ENCODE measurements at places on chromosomes 2 and 18.

GRCh38 chr18:39241534-39241933 lies 1675.9 kb upstream of the CELF4 start:
- no peak for DNase-seq

DNA sequence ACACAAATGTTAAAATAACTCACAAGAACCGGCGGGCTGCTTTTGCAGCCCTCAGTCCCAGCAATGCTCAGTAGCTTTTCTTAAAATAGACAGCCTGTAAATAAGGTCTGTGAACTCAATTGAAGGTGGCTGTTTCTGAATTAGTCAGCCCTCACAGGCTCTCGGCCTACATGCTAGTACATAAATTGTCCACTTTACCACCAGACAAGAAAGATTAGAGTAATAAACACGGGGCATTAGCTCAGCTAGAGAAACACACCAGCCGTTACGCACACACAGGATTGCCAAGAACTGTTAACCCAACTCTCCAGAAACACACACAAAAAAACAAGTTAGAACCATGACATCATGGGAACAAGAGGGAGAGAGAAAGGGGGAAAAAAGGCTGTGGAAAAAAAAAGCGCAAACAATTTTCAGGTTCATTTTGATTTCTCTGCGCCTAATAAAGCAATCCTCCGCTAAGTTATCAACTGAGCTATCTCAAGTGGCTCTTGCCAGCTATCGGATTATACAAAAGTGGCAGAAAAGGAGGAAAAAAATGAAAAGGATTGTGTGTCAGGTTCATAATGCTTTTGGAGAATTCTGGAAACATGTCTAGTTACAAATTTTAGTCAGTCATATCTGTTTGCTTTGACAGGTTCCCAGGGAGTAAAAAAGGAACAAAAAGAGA lies 89.1 kb downstream of the ZEB2 start:
- no peak for DNase-seq

DNA sequence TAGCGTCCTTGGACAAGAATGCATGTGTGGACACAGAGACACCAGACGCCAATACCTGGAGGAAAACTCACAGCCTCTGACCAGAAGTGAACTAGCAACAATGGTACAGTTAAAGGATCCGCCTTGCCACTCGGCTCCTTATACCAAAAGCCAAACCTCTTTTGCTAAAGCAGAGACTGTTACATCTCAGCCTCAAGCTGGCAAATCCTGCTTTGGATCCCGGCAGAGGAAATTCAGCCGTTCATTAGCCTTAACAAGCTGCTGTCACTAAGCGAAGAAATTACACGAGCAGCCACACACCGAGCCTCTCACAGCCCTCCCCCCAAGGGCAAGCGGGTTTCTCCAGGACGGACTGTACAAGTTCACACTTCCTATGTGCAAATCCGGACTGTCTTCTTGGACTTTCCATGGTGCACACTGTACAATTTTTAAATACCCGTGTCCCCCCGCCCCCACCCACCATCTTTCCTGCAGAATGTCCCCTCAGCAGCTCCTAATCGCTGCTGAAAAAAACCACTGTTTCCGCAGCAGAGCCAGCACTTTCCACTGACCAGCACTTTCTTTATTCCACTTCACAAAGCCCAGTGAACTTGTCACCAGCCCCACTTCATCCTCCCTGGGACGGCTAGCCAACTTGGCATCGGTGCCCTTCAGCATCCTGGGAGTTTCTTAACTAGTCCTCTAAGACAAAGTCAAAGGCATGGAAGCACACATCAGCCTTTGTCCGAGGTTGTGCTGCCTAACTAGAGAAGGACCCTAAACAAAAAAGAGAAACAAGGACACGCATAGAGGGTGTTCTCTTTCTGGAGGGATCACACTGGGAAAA lies 1.5 kb downstream of the KLF7 start:
- DNase-seq = peak; percentile 73

GRCh38 chr2:225171350-225171749 lies 129.1 kb upstream of the DOCK10 start:
- DNase-seq = no peak

- DNase-seq = no peak
Measured at GRCh38 chr2:176699644-176700043, 430.4 kb downstream of the MTX2 start.

DNA sequence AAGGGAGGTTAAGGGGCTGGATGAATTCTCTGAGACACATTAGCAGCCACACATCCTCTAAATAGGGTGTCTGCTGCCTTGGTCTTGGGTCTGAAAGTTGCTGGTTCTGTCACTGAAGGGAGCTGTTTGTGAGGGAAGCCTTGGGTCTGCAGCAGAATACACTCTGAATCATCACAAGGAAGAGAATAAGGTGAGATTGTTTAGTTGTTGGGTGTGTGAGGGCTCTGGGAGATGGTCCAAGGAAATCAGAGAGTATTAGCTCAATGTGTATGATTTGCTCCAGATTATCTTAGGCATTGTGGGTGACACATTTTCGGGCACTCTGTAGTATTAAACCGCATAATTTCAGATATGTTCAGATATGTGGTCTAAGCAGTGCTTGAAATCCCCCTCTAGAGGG lies 548.5 kb downstream of the SLC4A3 start:
- no peak for DNase-seq

DNA sequence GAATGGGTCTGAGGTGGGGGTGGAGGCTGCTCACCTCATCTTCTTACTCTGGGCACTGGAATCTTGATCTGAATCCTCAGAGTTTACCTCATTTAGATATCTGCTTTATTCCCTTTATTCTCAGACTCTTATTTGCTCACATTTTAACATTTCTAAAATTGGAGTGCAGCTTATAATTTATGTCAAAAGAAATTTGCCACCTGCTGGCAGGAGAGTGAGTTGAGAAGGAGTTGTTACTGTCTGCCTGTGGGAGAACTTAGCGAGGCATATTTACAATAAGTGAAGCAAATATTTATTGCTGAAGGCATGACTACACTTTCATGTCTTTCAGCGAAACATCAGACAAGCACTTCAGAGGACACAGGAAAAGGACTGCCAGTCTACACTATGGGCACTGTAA lies 16.4 kb upstream of the KIAA2012 start:
- DNase-seq = no peak

- peak; percentile 99 for DNase-seq
Measured at GRCh38 chr2:36966370-36967235, at the start of gene STRN. Gene STRN (minus strand): TSS chr2:36966536. CDS start chr2:36966463, 73 bp downstream.

DNA sequence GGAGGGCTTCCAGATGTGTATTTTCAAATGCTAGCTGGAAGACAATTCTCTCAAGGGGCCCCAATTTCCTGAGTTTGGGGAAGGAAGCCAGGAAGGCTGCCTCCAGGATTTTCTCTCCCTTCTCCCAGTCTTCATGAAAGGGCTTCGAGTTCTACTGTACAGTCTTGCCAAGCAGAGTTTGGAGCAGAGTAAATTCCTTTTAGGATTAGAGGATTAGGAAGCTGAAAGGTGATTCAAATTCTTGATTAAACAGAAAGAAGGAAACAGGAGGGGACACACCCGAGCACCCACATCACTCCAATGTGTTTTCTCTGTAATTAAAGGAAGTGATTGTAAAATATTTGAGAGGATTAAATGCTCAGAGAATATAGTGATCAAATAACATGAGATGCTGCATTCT lies 217.8 kb downstream of the SETBP1 start:
- no peak for DNase-seq

- peak; percentile 52 for DNase-seq
Measured at GRCh38 chr2:127675331-127676261, at the start of gene LIMS2. Gene LIMS2 (minus strand): TSS chr2:127675530. CDS start chr2:127675024, 506 bp downstream.

DNA sequence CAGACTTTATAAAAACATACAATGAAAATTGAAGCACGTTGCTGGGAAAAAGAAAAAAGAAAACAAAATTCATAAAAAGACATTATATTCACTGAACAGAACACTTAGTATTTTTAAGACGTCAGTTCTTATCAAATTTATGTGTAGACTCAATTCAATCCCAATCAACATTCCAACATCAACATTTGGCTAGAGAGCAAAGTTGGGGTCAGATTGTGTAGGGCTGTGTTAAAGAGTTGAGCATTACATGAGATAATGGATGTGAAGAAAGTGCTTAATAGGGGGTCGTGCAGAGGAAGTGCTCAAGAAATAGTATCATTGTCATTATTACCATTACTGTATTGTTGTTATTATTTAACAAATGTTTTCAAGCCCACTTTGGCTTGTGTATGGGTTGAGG lies 154.1 kb upstream of the TNP1 start:
- DNase-seq = no peak

DNA sequence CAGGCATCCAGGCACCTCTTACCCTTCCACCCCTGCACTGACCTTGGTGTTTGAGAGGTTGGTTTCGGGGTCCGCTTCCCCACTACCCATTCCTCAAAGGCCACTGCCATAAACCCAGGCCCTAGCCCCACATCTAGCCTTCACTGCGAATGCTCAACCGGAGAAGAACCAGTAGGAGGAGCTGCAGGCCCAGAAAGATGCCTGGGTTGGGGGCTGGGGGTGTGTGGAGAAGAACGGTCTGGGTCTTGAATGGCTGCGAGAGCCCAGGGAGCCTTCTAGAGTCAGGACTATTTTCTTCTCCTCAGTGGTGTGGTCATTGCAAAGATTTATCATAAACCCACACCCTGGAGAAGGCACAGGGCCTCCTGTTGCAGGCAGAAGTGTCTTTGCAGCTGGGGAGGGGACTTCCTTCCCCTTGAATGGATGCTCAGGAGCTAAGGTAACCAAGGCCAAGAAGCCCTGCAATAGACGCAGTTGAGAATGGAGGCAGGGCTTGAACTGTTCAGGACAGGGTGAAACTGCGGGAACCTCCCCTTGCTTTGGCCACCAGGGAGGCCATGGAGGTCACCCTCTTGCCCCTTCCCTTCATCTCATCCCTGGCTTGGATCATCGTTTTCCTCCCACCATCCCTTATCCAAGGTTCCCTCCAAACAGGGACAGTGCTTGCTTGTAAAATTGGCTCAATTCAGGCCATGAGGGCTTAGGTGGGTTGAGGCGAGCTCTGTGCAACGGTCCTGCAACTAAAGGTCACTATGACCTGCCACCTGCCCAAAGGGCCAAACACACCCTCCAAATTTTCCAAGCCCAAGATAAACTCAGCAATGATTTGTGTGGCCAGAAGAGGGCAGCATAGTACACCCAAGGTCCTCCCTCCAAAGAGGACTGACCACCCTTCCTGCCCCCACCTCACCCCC lies 20.9 kb downstream of the THNSL2 start:
- DNase-seq = no peak

DNA sequence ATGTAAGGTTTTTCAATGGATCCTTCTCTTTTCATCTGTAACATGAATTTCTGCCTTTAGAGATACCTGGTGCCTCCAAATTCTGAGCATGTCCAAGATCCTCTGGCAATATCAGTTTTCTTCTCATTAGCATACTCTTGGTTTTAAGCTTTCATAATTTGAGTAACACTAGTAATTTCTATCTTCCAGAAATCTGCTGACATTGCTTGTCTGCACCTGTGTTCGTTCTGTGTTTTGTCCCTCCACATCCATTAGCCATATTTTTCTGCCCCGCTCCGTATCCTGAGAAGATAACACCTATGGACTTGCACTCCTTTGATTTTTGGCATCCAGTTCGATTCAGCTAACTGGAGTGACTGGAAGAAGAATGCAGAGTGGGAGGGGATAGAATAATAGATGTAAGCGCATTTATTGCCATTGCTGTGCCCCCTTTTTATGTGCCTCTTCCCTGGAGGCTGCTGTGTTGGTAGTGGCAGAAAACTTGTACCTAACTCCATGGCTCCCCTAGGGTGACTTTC lies 32.3 kb upstream of the ITSN2 start:
- DNase-seq = no peak

GRCh38 chr2:219516888-219517287 lies 2.6 kb downstream of the ASIC4 start:
- no peak for DNase-seq

DNA sequence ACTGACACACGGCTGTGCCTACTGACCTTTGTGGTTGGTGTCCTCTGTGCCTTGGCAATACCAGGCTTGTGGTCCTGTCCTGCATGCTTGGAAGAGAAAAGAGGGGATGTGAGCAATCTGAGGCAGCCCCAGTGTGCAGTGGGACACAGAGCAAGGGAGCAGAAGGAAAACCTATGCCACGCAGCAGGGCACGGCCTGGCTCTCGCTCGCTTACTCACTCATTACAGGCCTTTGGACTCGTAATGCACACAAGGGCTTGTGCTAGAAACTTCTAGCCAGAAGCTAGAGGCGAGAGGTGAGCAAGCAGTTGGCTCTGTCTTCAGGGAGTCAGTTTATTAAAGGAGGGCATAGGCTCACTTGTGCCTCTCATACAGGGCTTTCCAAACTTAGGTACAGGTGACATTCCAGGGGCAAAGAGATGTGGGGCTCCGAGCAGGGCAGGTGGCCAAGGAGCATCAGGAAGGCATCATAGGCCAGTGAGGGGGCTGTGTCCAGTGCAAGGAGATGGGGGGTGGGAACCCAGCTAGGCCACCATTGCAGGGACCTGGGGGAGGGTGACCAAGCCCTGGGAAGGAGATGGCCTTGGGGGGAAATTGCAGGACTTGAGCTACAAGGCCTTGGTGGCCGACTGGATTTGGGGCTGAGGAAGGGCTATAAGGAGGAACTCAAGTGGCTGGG lies 100.8 kb downstream of the DYSF start:
- peak; percentile 38 for DNase-seq

DNA sequence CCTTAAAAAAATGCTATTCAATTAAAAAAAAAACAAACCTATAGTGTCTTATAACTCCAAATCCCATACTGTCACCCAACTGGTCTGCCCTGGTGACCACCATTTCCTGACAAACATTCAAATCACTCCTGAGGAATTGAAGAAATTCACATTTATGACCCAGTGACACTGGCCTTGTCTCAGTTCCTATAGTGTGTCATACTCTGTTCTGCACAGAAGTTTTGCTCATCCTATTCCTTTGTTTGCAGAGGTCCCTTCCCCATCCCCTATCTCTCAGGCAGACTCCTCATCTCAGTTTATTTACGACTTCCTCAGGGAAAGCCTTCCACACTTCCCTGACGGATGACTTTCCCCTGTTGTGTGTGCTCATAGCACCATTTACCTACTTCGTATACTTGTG lies 14.7 kb downstream of the ZC3H6 start:
- no peak for DNase-seq

- DNase-seq = no peak
Measured at GRCh38 chr2:128710729-128711128, 392.1 kb upstream of the HS6ST1 start.

DNA sequence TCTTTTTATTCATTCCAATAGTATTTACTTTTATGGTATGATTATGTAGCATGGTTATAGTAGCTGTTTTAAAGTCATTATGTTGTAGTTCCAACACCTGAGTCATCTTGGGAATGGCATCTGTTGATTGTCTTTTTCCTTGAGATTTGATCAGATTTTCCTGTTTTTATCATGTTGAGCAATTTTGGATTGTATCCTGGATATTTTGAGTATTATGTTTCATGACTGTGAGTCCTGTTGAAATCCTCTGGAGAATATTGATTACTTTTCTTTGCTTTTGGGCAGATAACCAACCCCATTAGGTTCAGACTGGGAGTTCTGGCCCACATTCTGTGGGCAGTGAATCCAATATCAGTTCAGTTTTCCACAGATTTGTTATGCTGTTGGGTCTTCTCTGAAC lies 163.2 kb upstream of the SPRED2 start:
- no peak for DNase-seq

- no peak for DNase-seq
Measured at GRCh38 chr2:215633360-215633759, 197.5 kb upstream of the FN1 start.

- no peak for DNase-seq
Measured at GRCh38 chr2:162994718-162995117, 156.2 kb upstream of the KCNH7 start.

All from activated effector memory CD4-positive, alpha-beta T cell treated with anti-CD3 and anti-CD28 coated beads, Interleukin-2, amount 50 U/mL, for 16 hours (primary cell).